ENCODE measurements at places on chromosomes 12 and 14.

DNA sequence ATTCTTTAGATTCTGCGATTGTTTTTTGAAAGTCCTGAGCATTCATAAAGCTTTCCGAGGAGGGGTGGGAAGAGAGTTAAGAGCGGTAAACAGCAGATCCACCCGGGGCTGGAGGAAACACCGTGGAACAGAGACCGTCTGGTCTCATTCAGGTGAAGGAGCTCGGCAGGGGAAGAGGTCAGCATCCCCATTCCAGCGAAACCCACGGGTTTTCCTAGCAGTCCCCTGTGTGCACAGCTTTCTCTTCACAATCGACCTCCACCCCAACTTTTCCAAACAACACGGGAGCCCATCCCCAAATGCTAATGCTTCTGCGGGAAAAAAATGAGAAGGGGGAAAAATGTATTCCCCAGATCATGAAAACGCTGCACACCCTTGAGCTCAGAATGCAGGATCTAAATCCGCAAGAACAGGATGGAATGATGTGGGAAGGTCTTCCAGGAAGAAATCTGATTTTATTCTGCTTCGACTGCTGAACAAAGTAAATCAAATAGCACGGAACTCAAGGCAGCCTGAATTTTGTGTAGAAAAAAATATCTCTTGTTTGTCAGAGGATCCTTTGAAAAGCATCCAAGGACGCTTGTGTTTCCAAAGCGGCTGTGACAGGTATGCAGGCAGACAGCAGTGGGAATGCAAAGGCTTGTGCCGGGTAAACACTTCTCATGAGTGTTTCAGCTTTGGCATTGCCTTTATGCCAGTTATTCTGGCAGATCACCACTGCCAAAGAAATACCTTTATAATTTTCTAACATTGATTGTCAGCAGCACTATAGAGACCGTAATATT is 128.8 kb downstream of the NDUFA12 start:
- DNase-seq = no peak

GRCh38 chr12:53099071-53099882 is 1.8 kb downstream of the IGFBP6 start:
- DNase-seq = peak; percentile 93

DNA sequence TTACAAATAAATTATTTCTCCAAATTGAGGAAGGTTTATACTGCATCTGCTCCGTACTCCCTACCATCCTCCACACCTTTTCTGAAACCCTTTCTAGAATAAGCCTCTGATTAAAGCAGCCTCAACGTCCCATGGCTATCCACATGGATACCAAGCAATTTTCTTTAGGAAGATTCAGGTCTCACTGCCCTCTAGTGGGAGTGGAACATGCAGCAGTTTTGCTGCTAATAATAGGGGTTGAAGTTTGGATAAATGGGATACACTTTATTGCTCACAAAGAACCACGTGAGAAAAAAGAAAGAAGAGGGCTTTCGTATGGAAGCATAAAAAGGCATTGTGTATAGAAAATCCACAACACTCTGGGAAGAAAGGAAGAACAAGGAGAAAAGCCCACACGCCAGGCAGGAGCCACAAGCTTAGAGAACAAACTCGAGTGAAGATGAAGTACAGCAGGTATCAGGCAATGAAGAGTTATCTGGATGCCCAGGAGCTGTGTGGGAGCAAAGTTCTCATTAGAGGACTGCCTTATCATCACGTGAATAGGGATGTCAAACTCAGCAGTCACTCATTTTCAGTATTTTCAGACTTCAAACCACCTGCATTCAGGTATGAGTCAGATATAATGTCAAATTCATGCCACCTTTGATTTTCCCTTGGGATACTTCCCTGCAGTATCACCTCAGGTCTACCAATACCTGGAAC is 45.8 kb downstream of the CCER1 start:
- no peak for DNase-seq

- DNase-seq = no peak
Observed at GRCh38 chr12:23356927-23357708, 592.4 kb downstream of the SOX5 start.

DNA sequence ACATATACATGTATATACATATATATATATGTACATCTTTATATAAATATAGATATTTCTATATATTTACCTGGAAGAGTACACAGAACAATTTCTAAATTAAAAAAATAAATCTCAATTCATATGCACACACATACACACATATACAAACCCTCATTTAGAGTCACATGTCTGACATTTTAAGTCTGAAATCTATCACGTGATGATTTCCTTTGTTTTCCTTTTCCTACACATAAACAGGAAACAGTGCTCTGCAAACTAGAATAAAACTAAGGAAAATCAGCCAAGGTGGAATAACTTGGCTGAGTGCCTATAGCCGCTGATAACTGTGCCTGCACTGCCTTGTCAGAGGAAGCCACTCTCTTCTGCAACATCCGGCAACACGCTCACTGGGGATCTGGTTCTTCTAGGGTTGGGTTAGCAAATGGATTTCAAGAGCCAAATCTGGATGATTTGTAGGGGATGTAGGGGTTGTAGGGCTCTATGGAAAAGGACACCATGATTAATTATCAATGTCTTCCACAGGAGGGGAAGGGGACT is 480.7 kb downstream of the TMEM132D start:
- no peak for DNase-seq

GRCh38 chr12:117279606-117280005 is 81.8 kb downstream of the NOS1 start:
- DNase-seq = no peak

DNA sequence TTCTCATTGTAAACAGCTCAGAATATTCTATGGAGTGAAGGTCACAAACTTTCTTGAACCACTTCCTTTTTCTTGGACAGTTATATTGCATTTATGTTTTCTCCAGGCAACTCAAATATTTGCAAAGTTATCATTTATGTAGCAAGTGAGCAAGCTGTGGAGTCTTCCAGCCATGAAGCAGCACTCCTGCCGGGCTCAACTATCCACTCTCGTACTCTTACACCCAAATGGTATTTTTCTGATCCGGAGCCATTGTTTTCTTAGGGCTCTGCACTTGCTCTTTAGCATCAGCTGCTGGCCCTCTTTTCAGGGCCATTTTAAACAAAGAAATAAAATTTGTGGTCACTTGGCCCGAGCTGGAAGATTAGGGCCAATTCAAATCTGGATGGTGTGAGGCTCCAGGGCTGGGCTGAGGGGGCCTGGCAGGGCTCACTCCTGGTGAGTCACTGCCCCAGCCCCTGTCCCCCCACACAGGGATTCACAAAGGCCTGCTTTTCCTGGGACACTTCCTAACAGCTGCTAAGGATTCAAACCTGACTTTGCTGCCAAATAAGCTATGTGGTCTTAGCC is 19.7 kb downstream of the SYNE3 start:
- no peak for DNase-seq

DNA sequence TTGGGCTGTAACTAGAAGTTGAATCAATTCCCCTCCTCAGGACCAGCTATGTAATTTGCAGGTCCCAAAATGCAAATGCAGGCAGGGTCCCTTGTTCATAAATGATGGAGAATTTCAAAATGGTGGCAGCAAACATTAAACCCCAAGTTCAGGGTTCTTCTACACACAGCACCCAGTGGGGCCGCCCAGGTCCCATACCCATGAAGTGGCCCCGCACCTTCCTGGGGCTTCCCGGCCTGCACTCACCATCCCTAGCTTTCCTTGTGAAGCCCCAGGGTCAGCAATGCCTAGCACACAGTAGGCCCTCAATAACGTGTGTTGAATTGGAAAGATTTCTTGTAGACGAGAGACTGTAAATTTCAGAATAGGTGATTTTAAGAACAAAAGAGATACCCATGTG is 76.0 kb downstream of the NTF3 start:
- no peak for DNase-seq

DNA sequence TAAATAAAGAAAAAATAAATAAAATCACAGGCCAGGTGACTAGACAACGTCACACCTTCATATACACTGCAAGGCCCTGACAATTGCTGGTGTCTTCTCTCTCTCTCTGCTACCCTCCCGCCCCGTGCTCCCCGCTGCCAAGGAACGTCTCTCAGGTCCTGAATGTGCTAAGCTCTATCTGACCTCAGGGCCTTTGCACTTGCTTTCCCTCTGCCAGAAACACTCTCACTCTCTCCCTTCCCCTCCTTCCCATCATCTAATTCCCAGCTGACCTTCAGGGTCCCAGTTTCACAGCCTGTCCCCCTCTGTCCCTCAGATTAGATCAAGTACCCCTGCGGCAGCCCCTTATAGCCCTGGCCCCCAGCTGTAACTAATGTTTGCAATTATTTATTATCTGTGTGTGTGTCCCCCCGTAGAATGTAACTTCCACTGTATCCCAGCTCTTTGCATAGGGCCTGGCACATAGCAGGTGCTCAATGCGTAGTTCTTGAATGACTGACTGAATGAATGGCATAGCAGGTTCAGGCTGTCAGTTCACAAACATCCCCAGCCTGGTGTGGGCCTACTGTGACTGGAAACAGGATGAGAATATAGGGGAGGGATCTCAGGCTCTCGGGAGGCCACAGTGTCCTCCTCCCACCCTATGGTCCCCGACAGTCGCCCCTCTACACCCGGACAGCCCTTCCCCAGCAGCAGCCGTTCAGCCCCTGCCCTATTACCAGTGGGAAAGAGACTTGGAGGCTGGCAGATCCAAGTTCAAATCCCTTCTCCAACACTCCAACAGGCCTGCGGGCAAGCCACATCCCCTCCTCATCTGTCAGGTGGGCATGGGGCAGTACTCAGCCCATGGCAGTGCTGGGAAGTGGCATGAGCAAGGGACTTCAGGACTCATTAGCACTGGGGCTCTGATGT is 6.6 kb downstream of the BEGAIN start:
- no peak for DNase-seq

- no peak for DNase-seq
Observed at GRCh38 chr12:67881565-67881964, 107.7 kb upstream of the IFNG-AS1 start.

DNA sequence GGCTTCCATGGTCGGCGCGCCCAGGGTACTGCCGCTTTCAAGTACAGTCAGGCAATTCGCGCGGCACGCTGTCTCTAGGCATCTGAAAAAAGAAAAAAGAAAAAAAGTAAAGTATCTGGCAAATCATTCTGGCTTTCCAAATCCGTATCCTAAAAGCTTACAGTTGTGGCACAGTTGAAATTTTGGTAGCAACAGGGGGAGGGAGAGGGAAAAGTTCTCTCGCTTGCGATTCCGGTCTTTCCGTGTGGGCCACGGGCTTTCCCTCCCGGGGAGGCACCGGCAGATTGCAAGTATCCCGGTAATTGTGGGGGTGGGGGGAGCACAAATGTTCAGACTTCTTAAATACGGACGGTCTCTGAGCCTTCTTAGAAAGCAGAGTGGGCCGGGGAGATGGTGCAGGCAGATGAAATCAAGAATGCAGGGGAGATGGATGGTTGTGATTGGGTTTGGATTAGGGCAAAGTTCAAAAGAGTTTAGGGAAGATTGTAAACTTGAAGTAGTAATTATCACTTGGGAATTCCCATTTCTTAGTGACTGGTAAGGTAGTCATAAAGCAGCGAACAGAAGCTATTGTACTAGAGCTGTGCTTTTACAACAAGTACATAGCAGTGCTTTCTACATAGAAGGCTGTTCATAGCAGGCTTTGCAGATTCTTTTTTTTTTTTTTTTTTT is 1.2 kb downstream of the SOCS2 start:
- DNase-seq = peak; percentile 10

- DNase-seq = peak; percentile 58
Observed at GRCh38 chr12:26831951-26832821, 808 bp downstream of the ITPR2 start.

DNA sequence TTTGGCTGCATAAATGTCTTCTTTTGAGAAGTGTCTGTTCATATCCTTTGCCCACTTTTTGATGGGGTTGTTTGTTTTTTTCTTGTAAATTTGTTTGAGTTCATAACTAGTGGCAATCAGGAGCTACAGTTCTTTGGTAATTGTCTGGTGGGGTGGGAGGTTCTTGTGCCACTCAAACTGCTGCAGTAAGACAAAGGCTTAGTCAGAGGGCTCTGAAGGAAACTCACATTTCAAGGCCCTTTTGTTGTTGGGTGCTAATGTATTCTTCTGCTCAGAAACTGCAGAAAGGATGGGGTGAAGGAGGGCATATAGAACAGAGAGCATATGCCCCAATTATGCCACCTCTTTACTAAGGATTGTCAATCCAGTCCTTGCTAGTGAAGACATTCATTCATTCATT is 21.9 kb downstream of the MYRFL start:
- no peak for DNase-seq

DNA sequence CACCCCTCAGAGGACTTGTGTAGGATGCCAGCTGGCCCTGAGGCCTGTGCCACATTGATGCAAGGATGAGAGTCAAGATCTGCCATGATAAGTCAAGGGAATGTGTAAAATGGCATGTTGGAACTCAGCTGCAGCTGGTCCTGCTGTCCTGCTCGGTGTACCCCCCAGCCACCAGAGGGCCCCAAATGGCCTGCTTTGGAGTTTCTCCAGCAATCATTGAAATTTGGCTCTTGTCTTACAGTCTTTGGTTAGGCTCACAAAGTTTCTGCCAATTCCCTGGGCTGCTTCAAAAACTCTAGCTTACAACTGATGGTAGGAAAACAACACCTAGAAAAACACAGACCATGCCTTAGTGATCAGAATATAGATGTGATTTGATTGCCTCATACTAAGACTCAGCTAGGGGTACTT is 76.8 kb downstream of the HSD17B6 start:
- DNase-seq = peak; percentile 5

- DNase-seq = no peak
Observed at GRCh38 chr12:53169644-53170043, 10.9 kb upstream of the ZNF740 start.

DNA sequence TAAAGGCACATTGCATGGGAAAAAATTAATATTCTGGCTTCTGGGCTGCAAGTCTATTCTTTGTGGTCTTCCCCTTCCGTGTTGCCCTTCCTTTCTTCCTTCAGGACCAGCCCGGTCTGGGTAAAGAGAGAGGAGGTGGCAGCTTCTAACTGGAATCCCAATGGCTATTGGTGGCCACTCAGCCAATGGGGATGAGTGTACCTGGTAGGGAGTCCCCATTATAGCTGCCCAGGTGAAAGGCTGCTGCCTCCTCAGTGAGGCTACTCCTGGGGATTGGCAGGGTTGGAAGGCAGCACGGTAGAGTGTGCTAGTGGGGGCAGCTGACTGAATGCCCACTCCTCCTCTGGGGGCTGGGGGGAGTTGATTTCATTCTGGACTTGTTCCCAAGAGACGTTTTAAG is 112.6 kb downstream of the RBM19 start:
- DNase-seq = no peak

GRCh38 chr12:87365423-87365822 is 663.8 kb downstream of the C12orf50 start:
- no peak for DNase-seq

GRCh38 chr14:95964901-95965300 is 74.3 kb upstream of the C14orf132 start:
- DNase-seq = no peak

- no peak for DNase-seq
Observed at GRCh38 chr12:53961025-53961761, 6.5 kb downstream of the HOXC12 start.

DNA sequence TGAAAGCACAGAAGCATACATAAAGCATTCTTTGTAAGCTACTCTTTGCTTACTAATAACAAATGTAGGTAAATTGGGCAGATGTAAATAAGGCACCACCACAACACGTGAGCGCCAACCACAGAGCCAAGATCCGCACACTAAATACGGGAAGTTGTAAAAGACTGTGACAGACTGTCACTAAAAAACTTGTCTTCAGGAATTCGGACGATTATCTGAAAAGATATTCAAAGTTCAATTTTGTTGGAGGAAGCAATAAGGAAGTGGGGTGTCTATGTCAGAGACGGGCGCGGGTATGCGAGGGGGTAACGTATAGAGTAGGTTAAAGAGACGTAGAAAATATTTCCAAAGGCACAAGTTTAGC is 1.5 kb upstream of the HSP90B1 start:
- DNase-seq = peak; percentile 42
